Midbrain (tissue), 1 donor: ENCODE measurements at places on chromosomes 13 and 19.

DNA sequence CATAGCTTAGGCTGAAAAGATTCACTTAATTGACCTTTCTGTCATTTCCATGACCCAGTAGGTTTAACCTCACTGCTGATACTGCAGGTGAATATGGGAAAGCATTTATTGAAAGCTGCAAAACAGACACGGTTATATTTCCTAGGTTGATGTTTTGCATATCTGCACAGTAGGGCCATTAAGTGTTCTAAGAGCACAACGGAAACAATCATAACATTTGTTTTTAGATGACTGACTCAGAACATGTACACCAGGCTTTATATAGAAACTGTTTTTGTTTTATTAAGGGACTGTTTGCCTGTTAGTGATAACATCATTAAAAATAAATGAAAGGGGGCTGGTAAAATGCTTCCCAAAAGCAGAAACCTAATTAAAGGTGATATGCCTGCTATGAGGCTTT is 367.8 kb downstream of the DACH1 start:
- no peak for DNase-seq

DNA sequence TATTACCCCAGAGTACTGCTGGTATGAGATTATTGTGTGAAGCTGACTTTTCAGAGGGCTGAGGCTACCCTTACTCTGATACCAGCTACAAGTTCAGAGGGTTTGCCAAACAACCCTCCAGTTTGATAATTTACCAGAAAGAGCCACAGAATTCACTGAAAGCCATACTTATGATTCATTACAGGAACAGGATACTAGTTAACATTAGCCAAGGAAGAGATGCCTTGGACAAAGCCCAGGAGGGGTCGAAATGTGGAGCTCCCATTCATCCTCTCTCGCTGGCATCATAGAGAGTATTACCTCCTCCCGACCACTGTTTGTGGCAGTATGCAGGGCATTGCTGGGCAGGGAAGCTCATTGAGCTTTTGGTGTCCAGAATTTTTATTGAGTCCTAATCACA is 364.3 kb downstream of the KCNRG start:
- no peak for DNase-seq

DNA sequence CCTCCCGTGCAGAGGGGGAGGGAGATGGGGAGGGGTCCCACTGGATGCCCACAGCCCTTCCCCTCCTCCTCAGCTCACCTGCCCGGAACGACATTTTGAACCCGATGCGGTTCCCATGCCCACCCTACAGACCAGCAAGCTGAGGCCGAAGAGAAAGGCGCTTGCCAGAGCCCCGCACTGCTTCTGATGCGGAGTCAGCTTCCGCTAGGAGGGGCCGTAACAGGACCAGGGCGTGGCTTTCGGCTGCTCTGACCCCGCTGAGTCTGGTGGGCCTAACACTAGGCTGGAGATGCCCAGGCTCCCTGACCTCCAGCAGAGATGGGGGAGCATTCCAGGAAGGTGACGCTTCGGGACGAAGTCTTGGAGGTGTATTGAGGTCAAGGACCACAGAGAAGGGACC is 6.7 kb downstream of the ONECUT3 start:
- DNase-seq = no peak

DNA sequence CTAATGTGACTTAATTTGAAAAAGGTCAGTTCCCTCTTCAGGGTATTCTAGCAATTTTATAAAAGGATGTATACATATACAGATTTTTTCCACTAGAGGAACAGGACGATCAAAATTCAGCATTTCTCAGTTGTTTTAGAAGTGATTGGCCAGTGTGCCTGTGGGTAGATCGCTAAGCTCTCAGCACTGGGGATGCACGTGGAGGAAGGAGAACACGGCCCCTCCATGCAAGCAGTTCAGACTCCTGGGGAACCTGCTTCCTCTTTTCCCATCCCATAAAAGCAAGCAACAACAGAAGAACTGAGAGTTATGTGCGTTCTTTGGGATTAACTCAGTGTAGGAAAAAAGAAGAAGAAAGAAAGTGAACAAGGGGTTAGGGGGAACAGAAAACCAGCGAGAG is 328.8 kb downstream of the FOXO1 start:
- no peak for DNase-seq

DNA sequence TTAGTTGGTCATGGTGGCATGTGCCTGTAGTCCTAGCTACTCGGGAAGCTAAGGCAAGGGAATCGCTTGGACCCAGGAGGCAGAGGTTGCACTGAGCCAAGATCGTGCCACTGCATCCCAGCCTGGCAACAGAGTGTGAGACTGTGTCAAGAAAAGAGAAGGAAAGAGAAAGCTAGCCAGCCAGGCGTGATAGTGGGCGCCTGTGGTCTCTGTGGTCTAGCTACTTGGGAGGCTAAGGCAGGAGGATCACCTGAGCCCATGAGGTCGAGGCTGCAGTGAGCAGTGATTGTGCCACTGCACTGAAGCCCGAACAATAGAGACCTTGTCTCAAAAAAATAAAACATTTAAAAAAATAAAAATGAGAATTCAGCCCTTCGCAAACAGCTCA is 33.3 kb downstream of the TIMM13 start:
- DNase-seq = no peak

- DNase-seq = no peak
Observed at GRCh38 chr19:19403373-19403901, 2.0 kb upstream of the GATAD2A start.

GRCh38 chr19:34320277-34320676 is 44.7 kb upstream of the GPI start:
- no peak for DNase-seq

- peak; percentile 68 for DNase-seq
Observed at GRCh38 chr19:29001597-29002245, 211.2 kb downstream of the UQCRFS1 start.

GRCh38 chr19:53808710-53809125 is 15.4 kb downstream of the NLRP12 start:
- peak; percentile 7 for DNase-seq

DNA sequence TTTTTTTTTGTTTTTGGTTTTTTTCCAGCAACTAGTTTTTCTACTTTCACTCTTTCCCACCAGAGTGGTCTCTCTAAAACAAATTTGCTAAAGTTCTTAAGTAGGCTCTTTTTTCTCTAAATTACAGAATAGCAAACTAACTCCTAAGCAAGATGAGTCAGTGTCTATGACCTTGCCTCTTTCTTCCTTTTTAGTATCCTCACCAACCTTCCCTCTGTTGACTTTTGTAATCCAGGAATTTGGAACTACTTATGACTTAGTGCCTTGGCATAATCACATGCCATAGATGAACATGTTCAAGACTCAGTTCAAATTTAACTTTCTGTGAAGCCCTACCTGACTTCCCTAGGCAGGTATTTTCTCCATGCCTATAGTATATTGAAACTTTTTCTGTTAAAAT is 32.3 kb upstream of the AKAP11 start:
- DNase-seq = no peak

DNA sequence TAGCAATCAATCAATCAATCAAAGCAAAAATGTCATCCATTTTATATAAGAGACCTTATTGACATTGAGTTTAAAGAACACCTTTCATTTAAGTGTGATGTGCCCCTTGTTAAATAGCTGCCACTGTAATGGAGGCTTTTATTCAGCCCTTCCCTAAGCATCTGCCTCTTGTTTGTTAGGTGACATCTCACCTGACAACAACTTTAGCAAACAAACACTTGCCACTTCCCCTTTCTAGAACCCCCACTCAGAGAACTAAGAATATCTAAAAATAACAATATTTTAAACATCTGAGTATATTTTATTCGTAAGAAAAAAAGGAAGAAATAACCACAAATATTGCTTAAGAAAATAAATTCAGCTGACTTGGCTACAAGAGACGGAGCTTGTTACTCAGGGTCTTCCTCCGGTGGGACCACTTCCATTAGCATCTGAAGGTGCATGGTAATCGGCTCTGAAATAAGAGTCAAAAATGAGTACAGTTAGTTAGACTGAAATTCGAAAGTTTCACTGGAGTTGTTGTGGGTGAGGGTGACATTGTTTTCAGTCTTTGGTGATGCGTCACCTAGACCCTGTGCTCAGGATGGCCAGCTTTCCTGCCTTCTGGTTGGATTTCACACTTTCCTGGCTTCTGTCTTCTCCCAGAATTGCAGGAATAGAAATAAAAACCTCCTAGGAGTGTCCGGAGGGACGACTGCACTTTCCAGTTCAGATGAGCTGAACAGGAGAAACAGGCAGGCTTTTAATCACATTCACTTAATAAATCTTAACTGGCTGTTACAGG is 39.1 kb downstream of the SLC7A9 start:
- no peak for DNase-seq

GRCh38 chr13:98144027-98144741 is 1.3 kb downstream of the FARP1 start:
- DNase-seq = no peak

- no peak for DNase-seq
Observed at GRCh38 chr13:26247608-26248007, 6.3 kb upstream of the CDK8 start.

GRCh38 chr19:29212356-29212647 is 649 bp downstream of the UQCRFS1 start:
- no peak for DNase-seq

- DNase-seq = no peak
Observed at GRCh38 chr19:28847468-28847867, 365.5 kb downstream of the UQCRFS1 start.

GRCh38 chr19:43726736-43727592 is 11.1 kb downstream of the IRGC start:
- DNase-seq = no peak

GRCh38 chr13:36261011-36261410 is 36.6 kb downstream of the CCDC169 start:
- DNase-seq = no peak

DNA sequence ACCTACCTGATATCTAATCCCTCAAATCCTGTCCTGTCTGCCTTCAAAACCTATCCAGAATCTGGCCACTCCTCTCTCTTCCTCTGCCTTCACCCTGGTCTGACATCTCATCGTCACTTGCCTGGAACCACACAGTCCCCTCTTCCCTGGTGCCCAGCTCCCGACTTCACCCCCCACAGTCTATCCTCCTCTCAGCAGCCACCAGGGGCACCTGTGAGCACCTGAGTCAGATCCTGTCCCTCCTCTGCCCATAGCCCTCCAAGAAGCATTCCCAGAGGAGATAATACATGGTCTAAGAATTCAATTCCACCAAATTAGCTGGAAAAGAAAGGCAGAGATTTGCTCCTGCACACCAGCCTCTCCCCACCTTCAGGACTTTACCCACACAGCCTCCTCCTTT is 48.9 kb downstream of the ZNRF4 start:
- DNase-seq = no peak

DNA sequence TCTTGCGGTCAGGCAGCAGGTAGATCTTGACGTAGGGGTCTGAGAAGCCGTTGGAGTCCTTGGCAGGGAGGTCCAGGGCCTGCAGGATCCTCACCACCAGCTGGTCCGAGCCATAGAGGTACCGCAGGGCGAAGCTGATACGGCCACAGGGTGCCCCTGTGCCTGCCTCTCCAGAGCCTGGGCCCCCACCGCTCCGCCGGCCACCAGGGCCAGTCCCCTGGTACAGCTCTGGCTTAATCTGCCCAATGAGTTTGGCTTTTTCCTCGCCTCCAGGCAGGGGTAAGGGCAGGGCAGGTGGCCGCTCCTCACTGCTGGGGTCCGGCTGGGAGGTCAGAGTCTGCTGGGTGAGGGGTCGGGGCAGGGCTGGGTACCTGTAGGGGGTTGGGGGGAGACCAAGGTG is 9.9 kb downstream of the SYT3 start:
- no peak for DNase-seq
